ENCODE measurements at places on chromosomes 3 and 15.

GRCh38 chr3:12187448-12188327, 29.0 kb upstream of the TIMP4 start:
- no peak for DNase-seq

GRCh38 chr15:90040618-90041017, 39.5 kb downstream of the ZNF710 start:
- DNase-seq: no peak

GRCh38 chr15:67914537-67915460, 75.0 kb upstream of the RNU6-1 start:
- peak; percentile 4 for DNase-seq

GRCh38 chr3:161818106-161818505, 321.5 kb downstream of the OTOL1 start:
- DNase-seq: no peak

GRCh38 chr3:9405756-9406155, 8.3 kb downstream of the SETD5 start:
- DNase-seq: no peak

DNA sequence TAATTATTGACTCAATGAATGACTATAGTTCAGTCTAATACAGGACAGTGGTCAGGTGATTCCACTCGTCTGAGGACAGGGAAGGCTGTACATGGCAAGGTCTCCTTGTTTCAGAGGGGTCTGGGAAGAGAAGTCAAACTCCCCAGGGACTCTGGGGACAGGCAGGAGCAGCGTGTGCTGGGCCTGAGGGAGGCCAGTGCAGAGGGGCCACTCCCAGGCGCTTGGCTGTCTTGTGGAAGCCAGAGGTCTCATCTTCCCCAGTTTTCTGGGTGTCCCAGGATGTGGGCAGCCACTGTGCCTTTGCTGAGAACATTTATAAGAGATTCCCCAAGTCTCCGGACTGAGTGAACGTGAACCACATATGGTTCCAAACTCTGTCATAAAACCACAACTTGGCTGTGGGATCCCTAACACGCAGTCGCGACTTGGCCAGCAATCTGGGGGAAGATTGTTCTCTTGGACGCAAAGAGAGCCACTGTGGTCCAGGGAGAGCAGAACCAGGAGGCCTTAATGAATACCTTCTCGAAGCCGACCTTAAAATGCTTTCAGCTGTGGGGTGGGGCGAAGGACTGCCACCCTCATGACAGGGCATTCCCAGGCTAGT, 30.4 kb downstream of the BHLHE40 start:
- DNase-seq: no peak

GRCh38 chr15:68566377-68566954, 12.3 kb upstream of the CORO2B start:
- no peak for DNase-seq

GRCh38 chr3:158821847-158822246, 20.0 kb downstream of the MFSD1 start:
- DNase-seq: no peak

DNA sequence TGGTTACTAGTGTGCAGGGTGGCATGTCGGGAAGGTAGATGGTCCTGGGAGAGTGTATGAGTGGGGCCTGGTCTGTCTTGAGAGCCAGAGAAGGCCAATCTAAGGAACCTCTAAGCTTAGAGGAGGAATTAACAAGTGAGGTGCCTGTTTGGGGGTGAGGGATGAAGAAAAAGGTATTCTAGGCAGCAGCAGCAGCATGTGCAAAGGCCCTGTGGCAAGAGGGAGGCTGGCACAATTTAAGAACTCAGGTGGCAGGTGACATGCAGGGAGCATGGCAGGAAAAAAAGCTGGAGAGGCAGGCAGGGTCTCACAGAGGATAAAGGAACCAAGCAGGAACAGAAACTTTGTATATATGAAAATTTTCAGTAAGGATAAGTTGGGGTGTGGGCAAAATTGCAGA, 51.2 kb downstream of the SPSB4 start:
- DNase-seq: no peak

- DNase-seq: peak; percentile 68
Measured at GRCh38 chr15:74127255-74127953, 3.0 kb upstream of the ISLR2 start.

DNA sequence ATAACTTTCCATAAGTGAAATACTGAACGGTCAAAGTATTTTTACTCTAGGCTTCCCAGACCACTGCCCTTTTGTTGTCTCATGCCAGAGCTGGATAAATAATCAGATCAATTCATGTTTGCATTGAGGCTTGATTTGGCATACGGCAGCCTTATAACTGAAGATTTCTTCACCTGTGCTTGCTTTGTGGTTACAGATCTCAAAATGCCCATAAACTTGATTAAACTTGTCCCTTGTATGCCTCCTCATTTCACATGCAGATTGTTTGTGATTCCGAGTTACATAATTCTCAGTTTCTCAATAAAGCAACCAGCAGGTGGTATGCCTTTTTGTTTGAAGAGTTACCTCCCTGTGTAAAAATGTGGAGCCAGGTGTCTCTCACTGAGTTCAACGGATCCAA, 211.4 kb upstream of the LRIG1 start:
- no peak for DNase-seq

DNA sequence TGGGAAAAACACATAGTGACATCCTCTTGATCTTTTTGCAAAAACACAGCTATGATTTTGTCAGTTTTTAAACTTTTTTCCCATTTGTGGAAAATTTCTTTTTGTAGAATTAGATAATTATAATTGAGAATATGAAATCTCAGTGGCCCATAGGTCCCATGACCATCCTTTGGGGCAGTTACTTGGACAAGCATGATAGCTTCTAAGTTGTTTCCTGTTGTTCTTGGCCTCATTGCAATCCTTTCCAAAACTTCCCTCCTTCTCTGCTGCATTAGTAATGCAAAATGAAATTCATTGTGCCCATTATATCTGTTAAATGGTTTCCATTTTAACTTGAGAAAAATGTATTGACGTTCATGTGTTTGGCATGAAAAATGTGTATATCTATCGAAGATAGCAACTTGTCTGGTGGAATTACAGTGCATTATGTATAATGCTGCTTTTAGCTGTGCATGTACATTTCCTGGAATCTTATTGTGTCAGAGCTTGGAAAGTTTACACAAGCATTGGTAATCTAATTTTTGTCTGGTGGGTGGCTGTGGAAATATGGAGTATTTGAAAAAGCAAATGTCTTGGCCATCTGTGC, 70.0 kb downstream of the MDFIC2 start:
- no peak for DNase-seq

- no peak for DNase-seq
Measured at GRCh38 chr15:66955871-66956585, 109.4 kb upstream of the SMAD3 start.

DNA sequence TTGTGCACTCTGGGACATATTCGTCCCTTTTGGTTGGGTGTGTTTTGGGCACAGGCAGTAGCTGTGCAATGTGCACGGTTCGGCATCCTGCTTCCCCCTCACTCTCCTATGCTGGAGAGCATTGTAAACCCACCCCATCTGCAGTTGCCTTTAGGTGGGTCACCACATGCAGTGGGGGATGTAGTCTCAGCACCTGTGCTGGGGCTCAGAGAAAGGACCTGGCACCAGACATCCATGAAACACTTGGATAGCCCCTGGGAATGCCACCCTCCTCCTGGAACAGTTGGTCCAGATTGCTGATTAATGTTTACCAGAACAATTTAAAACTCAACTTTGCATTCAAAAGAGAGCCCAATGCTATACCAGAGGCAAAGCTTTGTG, 123.9 kb upstream of the MEF2A start:
- DNase-seq: no peak

GRCh38 chr3:107251819-107252218, 125.4 kb upstream of the CCDC54 start:
- no peak for DNase-seq

GRCh38 chr3:194177141-194177540, 41.2 kb downstream of the HES1 start:
- no peak for DNase-seq

GRCh38 chr3:35944926-35945710, 305.8 kb downstream of the ARPP21 start:
- DNase-seq: no peak

DNA sequence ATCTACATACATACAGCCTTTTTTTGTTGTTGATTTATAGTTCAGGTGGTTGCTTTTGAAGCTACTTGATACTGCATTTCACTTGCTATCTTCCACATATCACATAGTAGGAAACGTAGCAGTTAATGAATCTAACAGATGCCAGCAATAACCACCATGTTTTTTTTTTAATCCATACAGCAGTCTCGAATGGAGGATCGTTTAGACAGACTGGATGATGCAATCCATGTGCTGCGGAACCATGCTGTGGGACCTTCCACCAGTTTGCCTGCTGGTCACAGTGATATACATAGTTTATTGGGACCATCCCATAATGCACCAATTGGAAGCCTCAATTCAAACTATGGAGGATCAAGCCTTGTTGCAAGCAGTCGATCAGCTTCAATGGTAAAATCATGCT, 123.2 kb upstream of the CGNL1 start:
- DNase-seq: no peak

DNA sequence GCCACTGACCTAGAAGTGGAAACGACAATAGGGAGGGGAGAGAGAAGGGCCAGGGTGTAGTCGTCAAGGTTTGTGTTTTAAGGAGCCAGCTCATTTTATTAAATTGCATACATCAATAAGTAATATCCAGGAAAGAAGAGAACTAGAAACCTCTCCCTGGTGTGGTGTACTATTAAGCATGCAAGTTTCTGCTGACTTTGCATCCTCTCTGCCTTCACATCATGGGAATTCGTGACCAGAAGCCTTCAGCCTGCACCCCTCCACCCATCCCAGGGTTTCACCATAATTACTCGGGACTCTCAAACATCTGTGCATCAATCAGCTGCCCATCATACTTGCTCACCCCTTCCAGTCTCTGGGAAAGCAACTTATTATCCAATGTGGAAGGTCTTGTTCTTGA, 70.9 kb upstream of the UBE3A start:
- no peak for DNase-seq

GRCh38 chr15:45307230-45307924, 55.3 kb downstream of the SLC28A2 start:
- DNase-seq: peak; percentile 99

GRCh38 chr15:54482251-54482650, 504.0 kb downstream of the UNC13C start:
- no peak for DNase-seq

GRCh38 chr3:37963016-37963415, 27.6 kb upstream of the VILL start:
- no peak for DNase-seq
